LHCN-M2 (cell line): ENCODE measurements at places on chromosomes 5 and 9. TPM values are rescaled to one million over a fixed set of nuclear protein-coding genes. Genes with fewer than 3 reads are reported as not detected.

Gene SEPTIN8
- 21.3 and 26.2 TPM in 2 replicates for total RNA-seq

Gene CMYA5
- total RNA-seq = 0.06 TPM in 2 replicates

Gene FNIP1
- total RNA-seq = 46.8 and 55.4 TPM in 2 replicates

Gene ABO
- not detected in 2 replicates for total RNA-seq
